ENCODE measurements at places on chromosomes 1 and 21.

GRCh38 chr1:202274611-202275010 lies 67.1 kb downstream of the UBE2T start:
- no peak for DNase-seq

DNA sequence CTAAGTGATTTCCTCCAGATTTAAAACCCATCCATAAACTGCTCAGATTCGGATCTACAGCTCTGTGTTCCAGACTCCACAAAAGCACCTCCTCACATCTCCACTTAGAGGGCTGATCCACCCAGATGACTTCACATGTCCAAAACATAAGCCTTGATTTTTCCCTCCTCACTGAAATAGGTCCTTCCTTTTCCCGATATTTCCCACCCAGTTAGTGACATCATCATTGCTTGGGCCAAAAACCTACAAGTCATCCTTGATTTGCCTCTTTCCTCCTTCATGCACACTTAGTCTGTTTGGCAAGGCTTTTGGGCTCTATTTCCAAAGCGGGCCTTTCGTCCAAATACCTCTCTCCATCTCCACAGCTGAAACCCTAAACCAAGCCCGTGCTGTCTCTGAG lies 32.3 kb downstream of the CCDC185 start:
- DNase-seq = no peak

- DNase-seq = no peak
Observed at GRCh38 chr1:111201275-111202090, 1.0 kb upstream of the DENND2D start.

DNA sequence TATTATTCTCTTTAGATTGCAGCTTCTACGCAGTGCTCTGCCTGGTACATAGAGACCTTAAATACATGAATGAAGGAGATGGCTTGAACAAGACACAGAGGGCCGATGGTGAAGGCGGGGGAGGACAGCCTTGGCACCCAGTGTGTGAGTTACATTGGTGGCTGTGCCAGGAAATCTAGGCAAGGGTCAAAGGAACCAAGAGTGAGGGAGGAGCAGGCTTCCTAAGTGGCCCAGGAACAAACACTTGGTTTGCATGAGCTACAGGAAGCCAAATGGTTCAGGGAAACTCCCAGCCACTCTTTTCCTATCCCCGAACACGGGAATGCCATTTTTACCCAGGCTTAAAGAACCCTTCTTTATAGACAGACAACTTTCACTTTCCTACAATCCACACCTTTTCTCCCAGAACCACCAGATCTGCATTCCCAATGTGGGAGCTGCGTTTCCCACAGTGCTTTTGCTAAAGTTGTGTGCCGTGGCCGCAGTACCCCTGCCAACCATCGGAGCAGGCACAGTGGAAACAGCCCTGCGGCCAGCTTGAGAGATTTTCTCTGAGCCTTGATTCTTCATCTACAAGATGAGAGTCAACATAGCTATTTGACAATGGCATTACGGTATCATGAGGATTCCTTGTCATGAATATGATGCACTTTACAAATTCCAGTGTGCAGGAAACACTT lies 3.5 kb upstream of the CLEC20A start:
- no peak for DNase-seq

- DNase-seq = no peak
Observed at GRCh38 chr1:210053126-210053525, 115.1 kb downstream of the SYT14 start.

DNA sequence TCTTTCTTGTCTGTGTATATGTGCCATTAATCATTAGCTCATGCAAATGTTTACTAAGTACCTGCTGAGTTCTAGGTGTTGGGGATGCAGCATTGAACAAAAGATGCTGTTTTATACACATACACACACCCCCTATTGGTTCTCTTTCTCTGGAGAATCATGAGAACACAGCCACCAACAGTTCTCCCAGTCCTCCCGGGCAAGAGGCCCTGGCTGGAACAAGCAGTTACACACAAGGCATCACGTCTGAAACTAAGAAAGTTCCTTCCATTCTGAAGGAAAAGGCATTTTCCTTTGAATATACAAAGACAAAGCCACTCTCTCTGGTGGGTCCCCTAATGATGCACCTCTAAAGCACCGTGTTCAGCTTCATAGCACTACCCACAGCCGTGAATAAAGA lies 10.8 kb downstream of the CASP9 start:
- no peak for DNase-seq

DNA sequence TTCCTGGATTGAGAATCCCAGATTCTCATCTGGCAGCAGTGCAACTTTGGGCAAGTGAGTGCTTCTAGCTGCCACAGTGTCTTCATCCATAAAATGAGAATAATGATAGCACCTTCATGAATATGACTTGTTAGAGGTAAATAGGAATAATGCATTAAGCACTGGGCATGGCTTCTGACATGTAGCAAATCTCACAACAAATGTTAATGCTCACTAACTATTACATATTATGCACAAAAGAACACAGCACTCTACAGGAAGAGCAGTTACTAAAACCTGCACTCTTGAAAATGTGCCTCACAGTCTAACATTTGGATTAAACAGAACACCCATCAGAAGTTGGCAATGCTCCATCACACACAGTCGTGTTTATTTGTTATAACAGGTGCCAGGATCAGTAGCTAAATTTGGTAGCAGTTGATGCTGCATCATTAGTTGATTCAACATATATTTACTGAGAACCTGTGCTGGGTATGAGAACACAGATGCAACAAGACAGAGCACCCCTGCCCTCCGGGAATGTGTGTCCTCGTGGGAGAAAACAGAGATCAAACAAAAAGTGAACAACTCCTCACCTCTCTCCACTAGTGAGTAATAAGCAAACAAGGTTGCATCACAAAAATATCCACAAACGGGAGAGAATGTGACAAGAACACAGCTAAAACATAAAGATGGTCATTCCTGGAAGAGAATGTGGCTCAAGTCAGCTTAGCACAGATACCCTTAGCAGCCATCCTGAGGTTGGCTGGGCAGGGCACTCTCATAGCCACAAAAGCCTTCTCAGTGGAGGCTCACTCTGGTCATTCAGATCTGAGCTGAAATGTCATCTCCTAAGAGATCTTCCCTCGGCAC lies 26.2 kb upstream of the LBR start:
- DNase-seq = no peak

DNA sequence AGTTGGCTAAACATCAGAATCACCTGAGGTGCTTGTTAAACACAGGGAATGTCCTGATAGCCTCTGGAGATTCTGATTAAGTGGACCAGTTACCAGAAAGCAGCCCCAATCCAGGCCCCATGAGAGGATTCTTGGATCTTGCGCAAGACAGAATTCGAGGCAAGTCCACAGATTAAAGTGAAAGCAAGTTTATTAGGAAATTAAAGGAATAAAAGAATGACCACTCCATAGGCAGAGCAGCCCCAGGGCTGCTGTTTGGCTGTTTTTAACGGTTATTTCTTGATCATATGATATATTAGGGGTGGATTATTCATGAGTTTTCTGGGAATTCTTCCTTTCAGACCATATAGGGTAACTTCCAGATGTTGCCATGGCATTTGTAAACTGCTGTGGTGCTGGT lies 176.2 kb downstream of the ROR1 start:
- no peak for DNase-seq

GRCh38 chr1:227280836-227281235 lies 37.5 kb downstream of the CDC42BPA start:
- no peak for DNase-seq

DNA sequence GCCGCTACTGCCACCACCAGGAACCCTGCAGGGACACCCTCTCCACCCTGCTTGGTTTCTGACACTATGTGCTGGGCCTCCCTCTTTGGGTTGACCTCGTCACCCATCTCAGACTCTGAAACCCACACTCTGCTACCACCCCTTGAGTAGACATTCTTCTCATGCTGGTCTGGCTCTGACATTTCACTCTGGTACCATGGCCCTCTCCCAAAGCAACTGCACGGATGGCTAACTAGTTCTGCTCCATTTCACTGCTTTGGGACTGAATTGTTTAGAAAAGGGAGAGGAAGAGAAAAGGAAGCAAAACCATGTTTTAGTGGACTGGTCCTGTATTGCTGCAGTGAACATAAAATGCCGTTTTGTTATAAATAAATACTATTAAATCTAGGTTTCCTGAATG lies 137.8 kb downstream of the KCNK2 start:
- DNase-seq = no peak

GRCh38 chr1:45522324-45523104 lies 830 bp upstream of the PRDX1 start:
- no peak for DNase-seq

DNA sequence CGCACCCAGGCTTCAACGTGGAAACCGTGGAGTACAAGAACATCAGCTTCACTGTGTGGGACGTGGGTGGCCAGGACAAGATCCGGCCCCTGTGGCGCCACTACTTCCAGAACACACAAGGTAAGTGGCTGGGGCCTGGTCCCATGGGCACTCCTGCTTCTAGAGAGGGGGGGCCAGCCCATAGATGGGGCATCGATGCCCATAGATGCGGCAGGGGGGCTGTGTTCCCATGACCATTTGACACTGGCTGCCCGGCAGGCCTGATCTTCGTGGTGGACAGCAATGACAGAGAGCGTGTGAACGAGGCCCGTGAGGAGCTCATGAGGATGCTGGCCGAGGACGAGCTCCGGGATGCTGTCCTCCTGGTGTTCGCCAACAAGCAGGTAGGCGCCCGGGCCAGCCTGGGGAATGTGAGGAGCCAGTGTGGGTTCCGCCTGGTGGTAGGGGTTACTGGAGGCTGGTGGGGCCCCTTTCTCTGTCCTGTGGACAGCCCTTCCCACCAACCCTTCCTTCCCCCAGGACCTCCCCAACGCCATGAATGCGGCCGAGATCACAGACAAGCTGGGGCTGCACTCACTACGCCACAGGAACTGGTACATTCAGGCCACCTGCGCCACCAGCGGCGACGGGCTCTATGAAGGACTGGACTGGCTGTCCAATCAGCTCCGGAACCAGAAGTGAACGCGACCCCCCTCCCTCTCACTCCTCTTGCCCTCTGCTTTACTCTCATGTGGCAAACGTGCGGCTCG lies 5.6 kb downstream of the C1orf35 start:
- peak; percentile 38 for DNase-seq

GRCh38 chr1:20974069-20974468 lies 187.0 kb upstream of the HP1BP3 start:
- no peak for DNase-seq

DNA sequence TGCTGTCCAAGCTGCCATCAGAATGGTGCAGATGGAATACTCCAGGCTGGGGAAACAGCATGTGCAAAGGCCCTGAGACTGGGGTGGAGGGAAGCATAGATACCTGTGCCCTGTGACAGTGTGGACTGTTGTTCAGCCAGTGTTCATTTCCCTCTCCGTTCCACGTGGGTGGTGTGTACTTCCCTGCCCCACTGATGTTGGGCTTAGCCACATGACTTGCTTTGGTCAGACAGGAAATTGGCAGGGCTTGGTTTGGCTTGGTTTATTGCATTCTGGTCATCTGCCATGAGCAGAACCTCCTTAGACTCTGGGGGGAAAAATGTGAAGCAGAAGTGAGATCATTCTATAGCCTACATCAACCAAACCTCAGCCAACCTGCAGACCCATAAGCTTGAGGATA lies 102.4 kb upstream of the IGSF21 start:
- DNase-seq = no peak

GRCh38 chr1:32055416-32055815 lies 17.3 kb upstream of the TMEM39B start:
- DNase-seq = no peak

DNA sequence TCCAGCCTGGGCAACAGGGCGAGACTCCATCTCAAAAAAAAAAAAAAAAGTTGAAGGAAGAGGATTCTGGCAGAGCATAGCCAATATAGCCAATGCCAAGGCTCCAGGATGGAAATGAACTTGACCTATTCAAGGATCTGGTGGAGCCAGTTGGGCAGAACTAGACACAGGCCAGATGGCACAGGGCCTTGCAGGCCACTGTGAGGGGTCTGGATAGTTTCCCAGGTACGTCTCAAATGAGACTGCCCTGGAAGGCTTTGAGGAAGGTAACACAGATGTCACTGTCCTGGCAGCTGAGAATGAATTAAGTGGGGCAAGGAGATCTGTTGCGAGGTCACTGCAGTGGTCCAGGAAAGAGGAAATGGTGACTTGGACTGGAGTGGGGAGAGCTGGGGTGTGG lies 12.0 kb upstream of the ARHGEF19 start:
- peak; percentile 0 for DNase-seq

- no peak for DNase-seq
Observed at GRCh38 chr1:153773096-153773921, 1.9 kb upstream of the SLC27A3 start.

GRCh38 chr21:18006691-18007090 lies 187.5 kb upstream of the C21orf91 start:
- no peak for DNase-seq

DNA sequence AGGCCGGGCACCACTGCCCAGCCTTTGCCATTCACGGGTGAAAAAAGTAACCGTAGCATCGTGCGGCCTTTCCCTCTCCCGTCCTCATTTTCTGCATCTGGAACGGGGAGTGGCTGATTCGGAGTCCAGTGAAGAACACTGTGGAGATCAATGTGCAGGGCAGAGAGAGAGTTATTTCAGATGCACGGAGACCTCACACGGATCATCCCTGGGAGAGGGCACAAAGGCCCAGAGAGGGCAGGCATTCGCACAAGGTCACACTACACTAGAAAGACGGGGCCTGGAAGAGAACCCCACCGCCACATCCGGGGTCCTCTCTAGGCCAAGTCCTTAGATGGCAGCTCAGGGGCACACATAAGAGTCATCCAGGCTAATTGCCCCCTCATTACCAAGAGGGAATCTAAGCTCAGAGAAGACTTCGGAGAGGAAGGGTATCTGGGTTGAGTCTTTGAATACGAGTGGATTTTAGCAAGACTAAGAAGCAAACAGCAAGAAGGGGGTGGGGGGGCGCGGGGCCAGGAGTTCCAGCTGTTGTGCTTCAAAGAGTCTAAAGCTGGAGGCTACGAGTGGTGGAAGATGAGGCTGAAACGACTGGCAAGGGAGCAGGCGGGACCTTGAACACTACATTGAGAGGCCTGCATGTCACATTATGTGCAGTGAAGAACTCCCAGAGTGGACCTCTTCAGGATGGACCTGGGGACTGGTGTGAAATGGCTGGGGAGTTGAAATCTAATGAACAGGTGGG lies 857 bp downstream of the GPX7 start:
- no peak for DNase-seq

GRCh38 chr21:34795175-34795547 lies 126.4 kb downstream of the CLIC6 start:
- no peak for DNase-seq

DNA sequence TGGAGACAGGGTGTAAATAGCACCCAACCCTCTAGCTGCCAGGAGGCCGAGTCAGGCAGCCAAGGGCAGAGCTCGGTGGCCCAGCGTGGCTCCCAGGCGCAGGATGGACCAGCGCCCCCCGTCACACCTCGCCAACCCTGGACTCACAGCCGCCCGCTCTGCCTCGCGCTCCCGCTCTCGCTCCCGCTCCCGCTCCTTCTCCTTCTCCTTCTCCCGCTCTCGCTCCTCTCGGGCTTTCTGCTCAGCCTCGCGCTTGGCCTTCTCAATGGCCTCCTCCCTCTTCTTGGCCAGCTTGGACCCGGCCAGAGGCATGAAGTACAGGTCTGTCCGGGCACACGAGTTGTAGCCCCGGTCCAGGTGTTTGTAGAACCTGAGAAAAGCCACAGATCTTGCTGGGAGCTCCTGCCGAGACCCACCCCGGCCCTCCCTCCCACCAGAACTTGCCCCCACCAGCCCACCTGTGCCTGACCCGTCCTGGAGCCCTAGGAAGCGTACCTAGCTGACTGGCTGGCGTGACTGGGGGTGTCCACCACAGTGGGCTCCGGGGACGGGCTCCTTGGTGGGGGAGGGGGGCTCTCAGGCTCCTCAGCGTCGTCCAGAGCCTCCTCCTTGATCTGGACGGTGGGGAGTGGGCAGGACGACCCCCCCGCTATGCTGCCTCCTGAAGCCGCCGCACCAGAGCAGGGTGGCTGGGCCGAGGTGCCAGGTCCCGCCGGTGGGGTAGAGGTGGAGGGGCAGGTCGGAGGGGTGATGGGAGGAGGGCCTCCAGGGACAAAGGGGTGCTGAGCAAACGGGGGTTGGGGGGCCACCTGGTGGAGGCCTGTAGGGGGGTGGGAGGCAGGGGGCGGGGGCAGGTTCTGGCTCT lies 41.9 kb downstream of the SLC45A1 start:
- no peak for DNase-seq

Data from Right ventricle myocardium superior (tissue), 1 donor.